ENCODE measurements at places on chromosomes 3 and 15.

DNA sequence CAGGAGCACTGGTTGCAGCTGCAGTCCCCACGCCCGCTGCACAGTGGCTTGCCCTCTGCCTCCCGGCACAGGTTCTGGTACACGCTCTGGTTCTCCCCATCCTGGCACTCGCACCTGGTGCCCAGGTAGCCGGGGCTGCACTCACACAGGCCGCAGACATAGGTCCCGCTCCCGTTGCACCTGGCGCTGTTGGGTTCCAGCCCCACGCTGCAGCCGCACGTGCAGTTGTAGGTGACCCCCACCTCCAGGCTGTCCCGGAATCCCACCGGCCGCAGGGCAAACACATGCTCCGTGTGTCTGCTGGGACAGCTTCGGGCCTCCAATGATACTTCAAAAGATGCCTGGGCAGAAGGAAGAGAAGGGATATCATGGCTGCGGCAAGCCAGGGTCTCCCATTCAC, 66.2 kb downstream of the UMPS start:
- no peak for DNase-seq

- DNase-seq: no peak
These were observed 36.2 kb downstream of the KBTBD12 start for GRCh38 chr3:127951276-127951675.

DNA sequence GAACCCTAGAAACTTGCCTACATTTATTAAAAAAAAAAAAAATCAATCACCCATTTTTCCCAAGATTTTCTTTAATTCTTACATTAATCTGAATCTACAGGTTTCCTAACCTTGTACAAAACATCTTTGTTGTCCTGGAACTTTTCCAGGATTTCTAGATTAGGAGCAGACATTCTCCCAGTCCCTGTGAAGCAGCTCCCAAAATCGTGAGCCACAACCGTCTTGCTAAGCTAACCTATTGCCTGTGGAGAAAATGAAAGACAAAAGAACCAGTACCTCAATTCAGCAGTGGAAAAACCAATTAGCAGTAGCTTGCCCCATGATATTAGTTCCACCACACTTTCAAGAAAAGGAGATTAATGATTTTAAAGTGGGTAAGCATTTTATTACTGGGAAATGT, 522.1 kb downstream of the UNC13C start:
- DNase-seq: no peak

DNA sequence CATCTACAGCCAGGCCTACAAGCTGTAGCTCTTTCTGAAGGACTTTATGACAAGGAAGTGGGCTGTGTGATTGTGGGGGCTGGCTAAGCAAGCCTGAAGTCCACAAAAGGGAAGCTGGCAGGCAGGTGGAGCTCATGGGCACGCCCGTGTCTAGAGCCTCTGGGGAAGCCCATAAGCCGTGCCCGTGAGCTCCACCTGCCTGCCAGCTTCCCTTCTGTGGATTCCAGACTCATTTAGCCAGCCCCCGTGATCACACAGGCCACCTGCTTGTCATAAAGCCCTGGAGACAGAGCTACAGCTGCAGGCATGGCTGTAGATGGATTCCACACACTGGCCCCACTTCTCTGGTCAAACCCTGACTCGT, 15.2 kb downstream of the EFCC1 start:
- DNase-seq: no peak

GRCh38 chr15:87293031-87293430, 963.5 kb downstream of the NTRK3 start:
- DNase-seq: no peak

GRCh38 chr3:137106612-137107240, 148.9 kb downstream of the IL20RB start:
- no peak for DNase-seq

DNA sequence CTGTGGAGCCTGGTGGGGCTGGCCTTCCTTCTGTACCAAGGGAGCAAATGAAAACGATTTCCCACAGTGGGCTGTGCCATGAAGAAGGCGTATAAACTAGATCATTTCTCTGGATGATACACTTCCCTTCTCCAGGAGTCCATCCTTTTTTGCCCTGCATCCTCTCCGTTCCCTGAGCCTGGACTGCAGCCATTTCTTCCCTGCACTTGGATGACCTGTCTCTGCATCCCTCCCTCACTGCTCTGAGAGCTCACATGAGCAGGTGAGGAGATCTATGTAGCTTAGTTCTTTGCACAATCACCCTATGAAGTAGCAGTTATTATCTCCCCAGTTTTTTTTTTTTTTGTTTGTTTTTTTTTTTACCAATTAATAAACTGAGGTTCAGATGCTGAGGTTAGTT, 46.7 kb downstream of the IQSEC1 start:
- no peak for DNase-seq

GRCh38 chr3:37707428-37708372, 154.0 kb upstream of the CTDSPL start:
- DNase-seq: no peak

DNA sequence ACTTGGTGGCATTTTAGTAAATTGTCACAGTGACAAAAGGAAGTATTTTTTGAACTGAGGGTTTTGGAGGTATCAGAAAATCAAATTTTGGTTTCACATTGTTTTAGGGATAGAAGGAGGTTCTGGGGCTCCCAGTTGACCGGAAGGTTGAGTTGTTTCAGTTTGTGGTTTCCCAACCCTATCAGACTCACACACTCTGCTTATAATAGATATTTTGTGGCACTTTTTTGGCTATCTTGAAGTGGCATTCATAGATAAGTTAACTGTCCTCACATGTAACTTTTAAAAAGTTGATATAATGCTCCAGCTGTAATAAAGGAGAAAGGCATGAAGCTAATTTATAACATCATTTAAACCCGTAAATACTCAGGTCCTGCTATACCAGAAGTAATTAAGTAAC, 12.8 kb downstream of the ARMC8 start:
- DNase-seq: no peak

GRCh38 chr3:13371100-13372075, 48.7 kb downstream of the NUP210 start:
- no peak for DNase-seq

GRCh38 chr3:58191361-58191991, 19.3 kb downstream of the DNASE1L3 start:
- DNase-seq: no peak

GRCh38 chr15:92421976-92422375, 28.3 kb downstream of the ST8SIA2 start:
- DNase-seq: no peak

- DNase-seq: no peak
These were observed 359.1 kb upstream of the IL12A start for GRCh38 chr3:159629329-159630084.

- DNase-seq: no peak
These were observed 15.4 kb downstream of the RNF13 start for GRCh38 chr3:149828390-149828789.

GRCh38 chr3:78734048-78734637, 1033.7 kb downstream of the ROBO1 start:
- no peak for DNase-seq

GRCh38 chr3:149377408-149378364, at the start of gene TM4SF1:
TM4SF1 (minus strand) TSS chr3:149377649; CDS start chr3:149377547, 102 bp downstream.
- peak; percentile 61 for DNase-seq

DNA sequence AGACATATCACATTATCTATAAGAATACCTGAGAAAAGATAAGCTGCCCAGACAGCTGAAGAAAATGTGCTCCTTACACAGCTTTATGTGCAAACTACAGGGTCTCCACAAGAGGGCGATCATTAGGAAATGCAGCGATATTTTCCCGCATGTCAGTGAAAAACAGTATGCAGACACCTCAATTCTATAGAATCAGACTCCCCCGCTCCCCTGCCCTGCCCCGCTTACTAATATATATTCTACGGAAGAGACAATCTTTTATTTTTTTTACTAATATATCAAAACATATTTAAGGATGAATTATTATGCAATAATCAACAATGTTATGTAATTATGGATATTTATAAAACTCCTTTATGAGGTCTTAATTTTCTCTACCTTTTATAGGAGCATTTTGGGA, 681.3 kb downstream of the ROBO1 start:
- DNase-seq: peak; percentile 14

DNA sequence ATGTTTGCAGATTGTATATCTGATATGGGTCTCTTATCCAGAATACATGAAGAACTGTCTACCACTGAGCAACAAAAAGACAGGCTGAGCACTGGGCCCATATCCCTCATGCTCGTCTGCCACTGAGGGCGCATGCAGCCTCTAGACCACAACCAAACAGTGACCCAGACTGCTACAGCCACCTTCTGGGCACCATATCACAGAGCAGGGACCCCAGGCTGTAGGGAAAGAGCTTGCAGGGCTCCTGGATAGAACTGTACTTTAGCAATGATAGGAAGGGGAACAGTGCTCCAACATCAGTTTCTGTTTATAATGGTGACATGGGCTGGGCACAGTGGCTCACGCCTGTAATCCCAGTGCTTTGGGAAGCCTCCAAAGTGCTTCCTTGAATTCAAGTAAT, 40.2 kb upstream of the TMEM87A start:
- DNase-seq: no peak

GRCh38 chr3:19250959-19251610, 102.8 kb downstream of the KCNH8 start:
- DNase-seq: no peak

DNA sequence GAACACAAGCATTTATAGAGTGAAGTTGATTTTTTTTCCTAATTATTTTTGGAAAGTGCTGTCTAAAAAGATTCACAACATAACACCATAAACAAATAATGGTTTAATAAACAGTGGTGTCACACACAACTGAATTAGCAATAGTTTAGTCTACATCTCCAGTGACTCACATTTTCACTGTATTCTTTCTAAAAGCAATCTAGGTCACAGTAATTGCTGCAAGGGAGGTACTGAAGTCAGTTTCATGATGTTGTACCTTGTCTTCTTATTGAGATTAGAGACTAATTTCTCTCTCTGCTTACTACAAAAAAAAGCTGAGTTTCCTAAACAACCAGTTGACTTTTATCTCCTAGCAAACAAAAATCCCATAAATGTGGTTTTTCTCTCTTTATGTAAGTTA, 29.6 kb downstream of the PLSCR4 start:
- DNase-seq: no peak

GRCh38 chr3:79245284-79246138, 522.3 kb downstream of the ROBO1 start:
- no peak for DNase-seq

DNA sequence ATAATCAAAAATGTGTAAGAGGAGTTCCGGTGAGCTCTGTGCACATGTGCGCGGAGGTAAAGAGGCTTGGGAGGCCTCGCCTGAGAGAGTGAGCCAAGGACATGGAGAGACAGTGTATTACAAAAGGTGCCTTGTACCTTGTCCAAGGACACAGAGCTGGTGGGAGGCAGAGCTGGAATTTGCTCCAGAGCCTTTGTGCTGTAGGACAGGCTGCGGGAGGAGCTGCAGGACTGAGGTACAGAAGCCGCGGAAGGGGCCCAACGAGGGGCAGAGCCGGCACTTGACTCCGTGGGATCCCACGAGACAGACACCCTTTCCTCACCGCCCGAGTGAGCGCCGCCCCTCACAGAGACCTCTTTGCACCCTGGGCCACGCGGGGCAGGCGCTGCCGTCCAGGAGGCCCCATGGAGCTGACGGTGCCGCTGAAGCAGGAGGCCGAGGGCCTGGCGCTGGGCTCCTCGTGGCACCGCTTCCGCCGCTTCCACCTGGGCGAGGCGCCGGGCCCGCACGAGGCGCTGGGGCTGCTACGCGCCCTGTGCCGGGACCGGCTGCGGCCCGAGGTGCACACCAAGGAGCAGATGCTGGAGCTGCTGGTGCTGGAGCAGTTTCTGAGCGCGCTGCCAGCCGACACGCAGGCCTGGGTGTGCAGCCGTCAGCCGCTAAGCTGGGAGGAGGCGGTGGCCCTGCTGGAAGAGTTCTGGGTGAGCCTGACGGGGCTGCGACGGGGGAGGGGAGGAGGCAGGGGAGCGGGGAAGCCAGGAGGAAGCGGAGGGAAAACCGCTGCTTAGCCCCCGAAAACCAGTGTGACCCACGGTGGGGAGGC, 68.7 kb downstream of the SLTM start:
- DNase-seq: peak; percentile 68

GRCh38 chr3:195854628-195855294, 43.0 kb upstream of the MUC4 start:
- no peak for DNase-seq

GRCh38 chr3:195591852-195592251, 8.1 kb upstream of the APOD start:
- DNase-seq: no peak

DNA sequence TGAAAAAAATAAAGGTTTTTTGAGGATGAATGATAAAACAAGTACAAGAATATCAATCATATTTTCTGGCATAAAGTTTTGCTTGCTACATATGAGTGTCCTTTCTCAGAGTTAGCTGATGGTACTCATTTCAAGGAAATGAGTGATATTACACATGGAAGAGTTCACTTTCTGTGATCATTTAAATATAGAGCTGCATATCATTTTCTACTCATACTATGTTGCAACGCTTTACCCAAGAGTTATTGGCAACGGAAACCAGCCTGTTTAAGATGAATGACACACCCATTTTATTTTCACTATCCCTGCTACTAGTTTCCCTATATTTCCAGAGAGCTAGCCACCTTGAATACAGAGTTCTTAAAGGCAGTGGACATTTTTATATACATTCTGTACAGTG, 35.4 kb upstream of the RBMS3 start:
- DNase-seq: no peak

DNA sequence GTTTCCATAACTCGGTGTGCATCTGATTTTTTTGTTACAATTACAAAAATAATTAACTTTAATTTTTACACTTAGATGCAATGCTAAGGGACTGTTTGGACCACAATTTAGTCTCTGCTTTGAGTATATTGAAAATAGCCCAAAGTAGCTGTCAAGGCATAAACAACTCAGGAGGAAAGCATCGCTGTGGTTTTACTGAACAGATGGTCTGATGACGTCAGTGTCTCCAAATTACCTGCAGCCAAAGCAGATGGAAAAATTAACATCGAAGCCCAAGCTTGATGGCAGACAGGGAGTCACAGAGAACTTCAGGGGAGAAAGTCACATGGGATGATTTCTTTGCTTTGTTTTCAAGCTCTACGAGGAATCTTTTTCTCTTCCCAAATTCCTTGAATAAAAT, 83.1 kb upstream of the PLCL2 start:
- DNase-seq: no peak

DNA sequence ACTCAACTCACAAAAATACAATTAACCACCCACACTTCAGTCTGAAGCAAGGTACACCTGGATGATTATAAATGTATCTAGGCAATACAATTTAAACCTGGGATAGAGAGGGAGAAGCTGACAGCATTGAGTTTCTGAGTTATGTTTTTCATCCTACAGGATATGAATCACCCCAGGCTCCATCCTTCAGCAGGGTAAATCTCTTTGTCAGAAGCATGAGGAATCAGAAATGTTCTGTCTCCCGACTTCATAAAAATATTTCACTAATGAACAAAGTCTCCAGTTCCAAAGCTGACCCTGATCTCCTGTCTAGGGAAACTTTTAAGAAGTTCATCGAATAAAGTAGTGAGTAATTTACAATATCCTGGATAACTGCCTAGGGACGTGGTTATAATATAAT, 25.5 kb upstream of the FRMD4B start:
- no peak for DNase-seq
